GM12892 (cell line): ENCODE measurements at places on chromosomes 3 and 15.

- no peak for DNase-seq
Measured at GRCh38 chr3:63762934-63763550, 56.1 kb upstream of the C3orf49 start.

GRCh38 chr3:55297706-55298105, 189.4 kb downstream of the WNT5A start:
- DNase-seq = no peak

DNA sequence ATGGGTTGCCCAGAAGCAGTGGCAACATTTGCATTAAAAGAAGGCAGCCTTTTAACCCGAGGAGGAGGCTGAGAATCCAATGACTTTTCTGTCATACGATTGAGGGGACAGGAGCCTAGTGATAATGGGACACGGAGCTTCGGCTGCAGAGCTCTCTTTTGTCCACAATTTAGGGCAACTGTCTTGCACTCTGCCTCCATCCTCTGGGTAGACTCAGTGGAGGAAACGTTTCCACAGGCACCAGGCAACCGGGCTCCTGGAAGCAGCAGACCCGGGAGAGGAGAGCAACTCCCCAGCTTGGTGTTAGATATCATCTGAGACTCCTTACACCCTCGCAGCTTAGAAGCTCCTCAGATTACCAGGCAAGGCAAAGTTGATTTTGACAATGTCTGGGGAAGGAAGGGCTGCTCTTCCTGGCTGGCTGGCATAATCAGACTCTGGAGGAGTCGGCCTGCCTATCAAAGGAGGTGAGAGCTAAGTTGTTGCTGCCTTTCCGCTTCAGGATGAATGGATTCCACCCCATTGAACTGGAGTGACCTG, 43.5 kb upstream of the RNU6-1 start:
- no peak for DNase-seq

GRCh38 chr3:45683417-45684326, 5.5 kb upstream of the SACM1L start:
- no peak for DNase-seq

GRCh38 chr3:44511238-44511566, 33.7 kb upstream of the ZNF445 start:
- DNase-seq = no peak

GRCh38 chr3:143973259-143974021, 1.8 kb downstream of the DIPK2A start:
- peak; percentile 21 for DNase-seq

DNA sequence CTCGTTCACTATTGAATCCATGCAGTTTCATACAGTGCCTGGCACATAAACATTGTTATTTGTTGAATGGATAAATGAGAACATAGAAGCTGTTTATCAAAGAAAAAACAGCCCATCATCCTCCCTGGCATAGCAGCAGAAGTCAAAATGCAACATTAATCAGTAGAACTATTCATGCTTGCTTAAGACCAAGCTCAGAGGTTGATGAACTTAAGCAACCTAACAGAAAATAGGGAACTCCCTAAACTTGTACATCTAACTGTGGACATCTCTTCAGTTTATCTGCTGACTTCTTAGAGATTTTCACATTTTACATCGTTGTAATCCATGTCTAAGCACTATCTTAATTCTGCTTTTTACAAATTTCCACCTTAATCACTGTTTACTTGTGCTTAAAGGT, 29.2 kb downstream of the SENP8 start:
- DNase-seq = no peak

DNA sequence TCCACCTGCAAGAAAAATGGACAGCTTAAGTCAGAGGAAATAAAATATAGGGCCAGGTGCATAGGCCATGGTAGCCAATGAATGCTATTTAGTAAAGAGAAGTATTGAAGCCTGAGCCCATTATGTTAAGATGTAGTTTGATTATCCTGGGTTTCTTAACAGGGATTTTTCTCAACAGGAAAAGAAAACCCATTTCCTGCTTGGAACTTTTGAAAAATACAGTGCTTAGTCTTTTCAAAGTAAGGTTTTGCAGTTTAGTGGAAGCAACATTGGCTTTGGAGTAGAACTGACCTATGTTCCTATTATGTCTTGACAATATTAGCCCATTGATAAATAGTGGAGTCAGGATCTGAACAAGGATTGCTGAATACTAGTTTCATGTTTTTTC, 259.5 kb upstream of the TGFBR2 start:
- no peak for DNase-seq

- DNase-seq = no peak
Measured at GRCh38 chr3:32996048-32996754, 44.8 kb downstream of the CCR4 start.

- no peak for DNase-seq
Measured at GRCh38 chr3:67301556-67301955, 303.4 kb downstream of the KBTBD8 start.

DNA sequence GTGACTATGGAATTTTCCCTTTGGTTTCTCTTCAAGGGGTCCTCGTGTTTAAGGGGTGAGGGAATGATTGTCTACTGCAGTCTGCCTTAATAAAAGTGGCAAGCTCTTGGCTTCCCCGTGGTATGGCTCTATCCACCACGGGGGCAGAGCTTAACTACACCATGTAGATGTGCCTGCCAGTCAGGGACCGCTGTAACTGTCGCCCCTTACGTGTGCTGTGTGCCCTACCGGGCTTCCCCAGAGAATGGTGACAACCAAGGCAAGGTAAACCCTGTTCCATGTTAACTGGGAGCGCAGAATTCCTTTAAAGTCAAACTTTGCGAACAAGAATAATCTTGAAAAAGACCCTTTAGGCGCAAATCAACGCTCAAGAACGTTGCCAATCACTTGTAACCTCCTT, 966 bp upstream of the C3orf80 start:
- no peak for DNase-seq

- DNase-seq = no peak
Measured at GRCh38 chr3:132606085-132606484, 9.0 kb downstream of the ACKR4 start.

- no peak for DNase-seq
Measured at GRCh38 chr15:75927601-75928000, 23.9 kb downstream of the FBXO22 start.

DNA sequence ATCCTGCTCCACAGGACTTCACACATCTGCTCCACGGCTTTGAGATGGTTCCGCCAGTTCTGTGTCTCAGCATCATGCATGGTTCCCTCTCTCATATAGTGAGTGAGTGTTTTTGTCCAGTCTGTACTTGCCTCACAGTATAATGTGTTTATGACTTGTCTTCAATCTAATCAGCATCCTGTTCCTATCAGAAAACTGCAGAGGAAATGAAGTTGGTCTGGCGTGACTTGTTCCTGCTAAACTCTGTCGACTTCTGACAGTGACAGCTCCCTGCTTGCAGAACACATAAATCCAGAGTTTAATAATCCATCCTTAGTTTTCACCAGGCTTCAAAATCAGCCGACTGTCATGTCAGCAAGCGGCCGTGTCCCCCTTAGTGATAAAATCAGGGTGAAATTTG, 222.3 kb downstream of the SLCO3A1 start:
- no peak for DNase-seq

GRCh38 chr3:49807431-49808114, 4.5 kb downstream of the INKA1 start:
- DNase-seq = no peak

DNA sequence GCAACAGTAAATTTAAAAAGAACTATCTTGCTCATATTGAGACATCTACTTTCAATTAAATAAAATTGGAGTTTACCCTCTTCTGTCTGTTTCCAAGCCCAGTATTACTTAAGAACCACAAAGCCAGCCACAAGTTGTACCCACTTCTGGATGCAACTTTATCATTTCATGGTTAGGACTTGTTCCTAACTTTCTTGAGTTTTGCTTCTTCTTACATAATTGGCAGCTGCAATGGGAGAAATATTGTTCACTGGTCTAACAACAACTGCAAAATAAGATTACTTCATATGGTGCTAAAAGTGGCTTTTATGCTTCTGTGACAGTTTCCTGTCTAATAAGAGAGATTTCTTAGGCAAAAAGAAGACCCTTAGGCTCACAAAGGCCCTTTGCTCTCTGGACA, 240.6 kb downstream of the OTOL1 start:
- no peak for DNase-seq

GRCh38 chr3:24365168-24365567, 129.5 kb downstream of the THRB start:
- no peak for DNase-seq

GRCh38 chr3:197858598-197858997, 67.5 kb downstream of the LRCH3 start:
- no peak for DNase-seq

DNA sequence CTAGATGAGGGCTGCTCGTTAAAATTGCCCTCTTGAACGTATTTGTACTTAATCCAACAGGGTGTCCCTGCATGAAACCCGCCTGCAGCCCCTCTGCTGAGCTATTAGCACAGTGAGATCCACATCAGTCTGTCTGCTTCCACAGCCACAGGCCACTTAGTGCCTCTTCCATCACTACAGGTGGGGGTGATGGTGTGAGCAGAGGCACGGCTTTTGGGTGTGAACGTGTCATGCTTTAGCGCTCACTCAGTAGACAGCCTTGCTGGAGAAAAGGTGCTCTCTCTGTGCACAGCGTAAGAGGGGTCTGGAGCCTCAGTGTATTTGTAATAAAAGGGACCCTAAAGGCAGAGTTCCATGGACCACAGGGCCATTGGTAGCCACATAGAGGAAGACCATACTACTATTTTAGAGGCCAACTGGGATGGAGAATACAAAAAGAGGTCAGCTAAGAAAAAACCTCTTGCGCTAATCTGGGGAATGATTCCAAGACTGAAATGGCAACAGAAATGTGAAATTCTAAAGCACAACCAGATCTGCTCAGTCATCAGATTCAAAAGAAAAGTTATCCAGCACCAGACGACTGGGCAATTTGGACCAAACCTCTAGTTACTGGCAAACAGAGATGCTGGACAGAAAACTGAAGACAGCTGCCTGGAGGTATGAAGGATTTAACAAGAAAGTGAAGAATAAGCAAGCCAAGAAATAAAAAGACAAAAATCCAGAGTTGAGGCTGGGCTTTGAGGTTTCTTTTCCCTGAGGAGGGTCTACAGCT, 120.2 kb downstream of the ATP10A start:
- no peak for DNase-seq

- no peak for DNase-seq
Measured at GRCh38 chr15:92870010-92870591, 30.0 kb upstream of the CHD2 start.

DNA sequence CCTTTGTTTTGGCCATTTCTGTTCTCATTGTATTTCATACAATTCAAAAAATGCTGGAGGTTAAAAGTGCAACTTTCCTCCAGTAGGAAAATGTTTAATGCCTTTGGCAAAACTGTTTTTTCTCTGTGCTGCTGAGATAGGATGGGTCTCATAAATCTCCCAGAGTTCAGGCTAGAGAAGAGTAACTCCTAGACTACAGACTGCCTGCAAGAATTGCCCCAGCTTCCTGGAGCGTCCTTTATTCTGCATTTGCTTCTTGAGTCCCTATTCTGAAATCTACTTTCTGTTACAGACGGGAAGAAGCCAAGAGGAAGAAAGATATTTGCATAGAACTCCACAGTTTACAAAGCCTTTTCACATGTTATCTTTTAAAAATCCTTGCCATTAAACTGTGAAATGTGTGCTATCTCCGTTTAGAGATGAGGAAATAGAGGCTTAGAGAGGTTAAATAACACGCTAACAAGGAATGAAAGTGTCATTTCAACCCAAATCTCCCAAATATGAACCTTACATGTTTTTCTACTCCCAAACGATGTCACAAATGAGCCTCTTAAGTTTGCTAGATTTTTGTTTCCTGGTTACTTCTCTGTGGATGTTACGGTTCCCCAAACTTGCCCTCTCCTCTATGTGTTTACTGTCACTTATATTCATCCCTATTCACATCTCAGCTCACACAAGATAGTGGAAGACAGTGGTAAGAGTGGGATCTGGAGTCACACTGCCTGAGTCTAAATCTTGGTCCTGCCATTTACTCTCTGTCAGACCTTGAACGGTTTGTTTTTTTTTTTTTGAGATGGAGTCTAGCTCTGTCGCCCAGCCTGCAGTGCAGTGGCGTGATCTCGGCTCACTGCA, 17.4 kb downstream of the NANOGP8 start:
- no peak for DNase-seq

DNA sequence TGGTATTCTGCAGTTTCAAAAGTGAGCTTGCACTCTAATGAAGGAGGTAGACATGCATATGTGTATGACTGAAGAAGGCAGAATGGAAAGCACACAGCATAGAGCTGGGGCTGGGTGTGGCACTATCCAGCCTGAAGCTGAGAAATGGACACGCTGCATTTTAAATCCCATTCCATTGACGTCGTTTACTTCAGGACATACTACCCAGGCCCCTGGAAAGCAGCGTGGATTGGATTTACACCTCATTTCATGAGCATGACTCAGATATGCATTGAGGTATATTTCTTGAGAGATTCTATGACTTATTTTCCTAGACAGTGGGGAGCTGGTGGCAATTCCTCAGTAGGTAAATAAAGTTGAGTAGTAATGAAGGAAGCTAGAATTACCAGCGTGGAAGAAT, 101.4 kb downstream of the ABI3BP start:
- DNase-seq = no peak

- no peak for DNase-seq
Measured at GRCh38 chr3:112114576-112115160, 18.4 kb downstream of the GCSAM start.

DNA sequence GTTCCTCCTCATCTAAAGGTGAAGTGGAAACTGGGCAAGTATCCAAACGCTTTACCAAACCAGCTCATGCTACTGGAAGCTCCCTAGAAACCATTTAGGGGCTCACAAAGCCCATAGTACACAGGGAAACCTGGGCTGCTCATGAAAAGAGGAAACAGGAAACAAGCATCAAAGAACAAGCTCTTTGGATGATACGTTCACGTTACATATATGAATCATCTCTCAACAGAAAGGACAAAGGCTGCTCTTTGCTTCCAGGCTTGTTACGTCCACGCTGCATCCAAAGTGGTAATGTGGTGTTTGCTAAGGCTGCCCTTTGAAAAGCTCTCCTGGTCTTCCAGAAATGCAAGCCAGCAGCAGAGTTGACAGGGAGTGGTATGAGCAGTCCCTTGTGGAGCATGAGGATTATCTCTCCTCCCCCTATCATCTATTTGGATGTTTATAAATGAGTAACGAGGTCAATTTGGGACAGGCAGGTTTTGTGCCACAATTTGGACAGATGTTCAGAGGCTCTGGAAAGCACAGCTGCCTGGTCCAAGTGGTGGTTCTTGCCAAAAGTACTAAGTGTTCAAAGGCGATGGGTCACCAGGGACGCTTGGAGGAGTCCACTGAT, 98.0 kb upstream of the RORA start:
- peak; percentile 3 for DNase-seq

- no peak for DNase-seq
Measured at GRCh38 chr15:68900027-68900426, 30.3 kb upstream of the SPESP1 start.
